Stimulated activated CD4-positive, alpha-beta T cell treated with anti-CD3 and anti-CD28 coated beads, Interleukin-1b, Interleukin-23, amount 100 ng/mL, for 1 hour (primary cell): ENCODE measurements at places on chromosomes 4 and X.

DNA sequence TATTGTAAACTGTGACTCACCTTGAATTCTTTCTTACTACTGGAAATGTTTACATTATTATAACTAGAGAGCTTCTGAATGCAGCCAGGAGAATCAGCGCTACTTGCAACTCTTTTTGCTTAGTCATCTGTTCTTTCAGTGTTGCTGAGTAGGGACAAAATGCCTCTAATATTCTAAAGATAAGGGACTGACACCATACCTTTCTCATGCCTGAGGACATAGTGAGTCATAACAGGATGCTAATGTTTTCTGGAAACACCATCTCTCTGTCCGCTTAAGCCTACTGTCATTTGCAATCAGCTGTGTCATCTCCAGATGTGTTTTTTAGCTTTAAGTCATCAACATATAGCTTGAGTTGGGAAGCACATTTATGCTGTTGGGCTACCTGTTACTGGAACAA, 108.3 kb downstream of the QRFPR start:
- no peak for DNase-seq

GRCh38 chrX:44306356-44306755, 37.1 kb downstream of the EFHC2 start:
- no peak for DNase-seq

GRCh38 chr4:97359826-97360225, 783.5 kb downstream of the STPG2 start:
- DNase-seq, result no peak

- no peak for DNase-seq
Observed at GRCh38 chrX:109632906-109633504, 8.0 kb upstream of the KCNE5 start.

- no peak for DNase-seq
Observed at GRCh38 chr4:74855879-74856278, 61.6 kb upstream of the BTC start.

DNA sequence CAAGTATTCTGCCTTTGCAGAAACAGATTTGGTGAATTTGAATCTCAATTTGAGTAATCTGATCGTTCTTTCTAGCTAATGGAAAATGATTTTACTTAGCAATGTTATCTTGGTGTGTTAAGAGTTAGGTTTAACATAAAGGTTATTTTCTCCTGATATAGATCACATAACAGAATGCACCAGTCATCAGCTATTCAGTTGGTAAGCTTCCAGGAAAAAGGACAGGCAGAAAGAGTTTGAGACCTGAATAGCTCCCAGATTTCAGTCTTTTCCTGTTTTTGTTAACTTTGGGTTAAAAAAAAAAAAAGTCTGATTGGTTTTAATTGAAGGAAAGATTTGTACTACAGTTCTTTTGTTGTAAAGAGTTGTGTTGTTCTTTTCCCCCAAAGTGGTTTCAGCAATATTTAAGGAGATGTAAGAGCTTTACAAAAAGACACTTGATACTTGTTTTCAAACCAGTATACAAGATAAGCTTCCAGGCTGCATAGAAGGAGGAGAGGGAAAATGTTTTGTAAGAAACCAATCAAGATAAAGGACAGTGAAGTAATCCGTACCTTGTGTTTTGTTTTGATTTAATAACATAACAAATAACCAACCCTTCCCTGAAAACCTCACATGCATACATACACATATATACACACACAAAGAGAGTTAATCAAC, 15.3 kb downstream of the PLP1 start:
- no peak for DNase-seq

- DNase-seq, result no peak
Observed at GRCh38 chrX:82775426-82775825, 732.7 kb upstream of the POU3F4 start.

GRCh38 chr4:145308598-145308997, 128.2 kb upstream of the OTUD4 start:
- DNase-seq, result no peak

DNA sequence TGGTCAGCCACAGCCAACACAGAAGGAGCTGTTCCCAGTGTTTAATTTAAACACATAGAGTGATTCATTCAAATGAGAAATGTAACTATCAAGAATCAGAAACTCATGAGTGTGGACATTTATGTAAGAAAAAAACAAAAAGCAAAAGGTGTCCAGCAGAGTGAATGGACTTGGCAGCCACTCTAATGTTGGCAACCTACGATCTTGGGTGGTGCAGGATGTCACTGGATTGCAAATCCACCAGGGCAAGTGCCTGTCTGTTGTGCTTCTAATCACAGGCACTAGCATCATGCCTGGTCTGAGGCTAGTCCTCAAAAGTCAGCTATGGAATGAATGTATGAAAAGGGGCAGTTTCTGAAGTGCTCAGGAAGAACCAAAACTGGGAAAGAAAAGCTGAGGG, 277.7 kb upstream of the CLNK start:
- no peak for DNase-seq

DNA sequence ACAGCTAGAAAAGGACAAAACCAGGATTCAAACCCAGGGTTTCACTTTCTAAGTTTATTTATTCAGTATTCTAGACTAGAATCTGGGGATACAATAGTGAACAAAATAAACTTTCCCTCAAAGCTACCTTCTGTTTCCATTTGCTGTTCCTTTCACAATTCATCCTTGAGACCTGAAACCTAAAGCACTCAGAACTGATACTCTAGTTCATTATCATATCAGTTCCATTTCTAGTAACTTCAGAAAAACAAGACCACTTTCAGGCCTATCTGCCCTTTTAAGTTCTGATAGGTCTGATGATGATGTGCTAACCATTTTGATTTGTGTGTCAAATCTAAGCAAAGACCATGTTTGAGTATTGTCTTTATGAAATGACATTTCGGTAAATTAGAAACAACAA, 7.8 kb upstream of the XK start:
- no peak for DNase-seq

GRCh38 chr4:80790152-80790551, 240.4 kb upstream of the BMP3 start:
- no peak for DNase-seq

GRCh38 chr4:37748485-37748884, 62.3 kb upstream of the RELL1 start:
- DNase-seq, result no peak

GRCh38 chrX:31297881-31298280, 226.0 kb upstream of the FTHL17 start:
- DNase-seq, result no peak

DNA sequence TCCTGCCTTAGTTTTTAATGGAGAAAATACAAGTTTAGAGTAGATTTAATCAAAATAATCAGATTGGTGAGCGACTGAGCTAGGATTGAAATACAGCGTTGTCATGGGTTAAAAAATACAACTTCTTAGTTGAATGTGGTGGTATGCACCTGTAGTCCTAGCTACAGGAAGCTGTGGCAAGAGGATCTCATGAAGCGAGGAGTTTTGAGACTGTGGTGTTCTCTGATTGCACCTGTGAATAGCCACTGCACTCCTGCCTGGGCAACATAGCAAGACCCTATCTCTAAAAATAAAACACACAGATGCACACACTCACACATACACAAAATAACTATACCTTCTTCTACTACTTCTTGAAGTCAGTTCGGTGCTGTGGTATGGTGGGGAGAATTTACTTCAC, 19.8 kb upstream of the GBA3 start:
- DNase-seq, result no peak

DNA sequence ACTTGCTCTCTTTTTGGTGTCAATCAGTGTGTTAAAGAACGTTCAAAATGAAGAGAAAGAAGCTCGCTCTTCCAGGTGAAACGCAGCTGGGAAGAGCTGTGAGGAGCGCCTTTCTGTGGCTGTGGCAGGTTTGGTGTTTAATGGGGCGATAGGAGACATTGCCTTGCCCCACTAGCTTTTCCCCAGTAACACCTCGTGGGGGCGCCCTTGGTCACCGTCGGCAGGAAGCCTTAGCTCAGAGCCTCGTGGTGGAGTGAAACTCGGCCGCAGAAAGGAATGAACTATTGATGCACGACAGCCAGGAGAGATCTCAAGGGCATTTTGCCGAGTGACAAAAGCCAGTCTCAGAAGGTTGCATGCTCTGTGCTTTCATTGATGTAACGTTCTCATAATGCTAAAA, 65.1 kb downstream of the GPR143 start:
- no peak for DNase-seq

- no peak for DNase-seq
Observed at GRCh38 chr4:175377203-175377602, 434.9 kb downstream of the GPM6A start.

GRCh38 chr4:104531390-104531789, 36.7 kb upstream of the CXXC4 start:
- no peak for DNase-seq

- DNase-seq, result no peak
Observed at GRCh38 chrX:54087661-54088060, 43.4 kb upstream of the PHF8 start.

DNA sequence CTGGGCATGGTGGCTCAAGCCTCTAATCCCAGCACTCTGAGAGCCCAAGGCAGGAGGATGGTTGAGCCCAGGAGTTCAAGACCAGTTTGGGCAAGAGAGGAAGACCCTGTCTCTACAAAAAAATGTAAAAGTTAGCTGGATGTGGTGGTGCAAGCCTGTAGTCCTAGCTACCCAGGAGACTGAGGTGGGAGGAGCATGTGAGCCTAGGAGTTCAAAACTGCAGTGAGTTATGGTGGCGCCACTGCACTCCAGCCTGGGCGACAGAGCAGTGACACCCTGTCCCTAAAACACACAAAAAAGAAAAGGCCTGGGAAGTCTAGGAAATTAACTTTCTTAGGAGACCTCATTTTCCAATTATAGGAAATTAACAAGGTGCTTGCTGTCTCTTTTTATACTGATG, 76.8 kb downstream of the JAKMIP1 start:
- DNase-seq, result no peak

DNA sequence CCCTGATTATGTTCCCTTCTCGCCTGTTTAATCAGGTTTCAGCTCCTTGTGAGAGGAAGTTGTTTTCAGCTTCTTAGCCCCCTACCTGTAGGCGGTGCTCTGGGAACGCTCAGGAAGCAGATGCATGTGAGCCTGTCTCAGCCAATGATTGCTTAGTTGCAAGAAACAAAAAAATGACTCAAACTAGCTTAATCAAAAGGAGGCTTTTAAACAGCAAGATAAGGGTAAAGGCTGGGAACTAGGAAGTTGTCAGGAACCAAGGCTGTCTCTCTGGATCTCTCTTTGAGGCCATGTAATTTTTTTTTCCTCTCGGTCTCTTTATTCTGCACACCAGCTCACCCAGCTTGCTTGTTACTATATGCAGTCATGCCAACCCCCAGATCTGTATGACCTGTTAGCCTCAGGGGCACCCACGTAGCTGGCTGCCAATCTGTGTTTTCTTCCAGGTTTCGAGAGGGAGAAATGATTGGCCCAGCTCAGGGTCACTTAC, 109.1 kb downstream of the PTTG2 start:
- DNase-seq, result no peak

DNA sequence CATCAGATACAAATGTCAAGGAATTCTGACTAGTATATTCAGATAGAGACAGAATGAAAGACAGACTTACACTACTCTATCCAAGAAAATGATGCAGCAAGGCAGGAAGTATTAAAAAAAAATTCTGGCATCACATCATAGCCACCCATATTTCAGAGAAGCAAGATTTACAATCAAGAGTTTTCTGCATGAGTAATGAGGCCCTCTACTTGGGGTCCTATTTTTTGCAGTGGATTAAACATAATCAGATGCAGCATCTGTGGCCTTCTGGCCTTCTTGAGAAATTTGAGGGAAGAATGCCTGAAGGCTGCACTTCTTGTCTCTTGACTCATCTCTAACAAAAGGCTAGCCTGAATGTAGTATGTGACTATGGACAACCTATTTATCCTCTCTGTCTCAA, 48.2 kb upstream of the SLIT2 start:
- DNase-seq, result no peak

GRCh38 chr4:89549907-89550306, 242.3 kb upstream of the GPRIN3 start:
- no peak for DNase-seq

GRCh38 chr4:101790521-101791181, at the start of gene BANK1:
BANK1 (plus strand) TSS chr4:101790730; CDS start chr4:101790881, 151 bp downstream.
- no peak for DNase-seq
